Ovary (tissue), 10 donors: ENCODE measurements at places on chromosomes 1 and 21. TPM values are rescaled to one million over a fixed set of nuclear protein-coding genes. Genes with fewer than 3 reads are reported as not detected.

DNA sequence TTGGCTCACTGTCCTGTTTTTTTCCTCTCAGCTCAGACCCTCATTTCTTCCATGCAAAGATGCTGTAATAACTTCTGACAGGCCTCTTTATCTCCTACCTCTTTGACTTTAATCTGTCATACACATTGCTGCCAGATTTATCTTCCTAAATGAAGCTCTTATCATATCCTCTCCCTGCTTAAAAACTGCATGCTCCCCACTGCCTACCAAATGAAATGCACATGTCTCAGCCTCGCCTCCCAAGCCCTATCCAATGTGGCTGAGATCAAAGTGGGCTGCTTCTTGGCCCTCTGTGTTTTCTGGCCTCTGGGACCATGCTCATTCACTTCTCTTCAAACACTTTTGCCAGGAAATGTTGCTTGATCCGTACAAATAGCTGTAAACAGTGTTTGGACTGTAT, 38.3 kb downstream of the IRF2BP2 start:
- no peak for DNase-seq

DNA sequence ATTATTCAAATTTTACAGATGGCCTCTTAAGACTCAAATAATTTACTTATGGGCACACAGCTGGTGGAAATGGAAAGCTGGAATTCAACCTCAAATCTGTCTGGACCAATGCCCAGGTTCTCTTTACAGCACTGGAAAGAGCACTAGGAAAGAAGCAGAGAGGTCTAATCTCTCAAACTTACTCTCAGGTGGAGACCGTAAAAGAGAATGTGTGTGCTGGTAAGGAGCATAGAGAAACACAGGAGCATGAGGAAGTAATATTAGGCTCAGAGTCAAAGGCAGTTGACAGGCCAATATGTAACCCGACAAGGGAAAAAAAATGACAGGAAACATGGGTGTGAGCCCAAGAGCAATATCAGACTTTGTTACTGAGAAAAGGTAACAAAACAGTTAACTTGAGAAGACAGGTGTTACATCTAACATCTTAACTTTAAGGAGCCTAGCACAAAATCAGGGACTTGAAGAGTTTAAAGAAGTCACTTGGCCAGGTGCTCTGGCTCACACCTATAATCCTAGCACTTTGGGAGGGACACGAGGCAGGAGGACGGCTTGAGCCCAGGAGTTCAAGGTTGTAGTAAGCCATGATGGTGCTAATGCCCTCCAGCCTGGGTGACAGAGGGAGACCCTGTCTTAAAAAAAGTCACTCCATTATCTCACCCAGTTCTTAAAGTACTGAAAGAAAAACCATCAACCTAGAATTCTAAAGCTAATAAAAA, 20.7 kb downstream of the PPP1R15B start:
- no peak for DNase-seq

- no peak for DNase-seq
These were observed 7.2 kb downstream of the PGLYRP4 start for GRCh38 chr1:153341431-153341934.

DNA sequence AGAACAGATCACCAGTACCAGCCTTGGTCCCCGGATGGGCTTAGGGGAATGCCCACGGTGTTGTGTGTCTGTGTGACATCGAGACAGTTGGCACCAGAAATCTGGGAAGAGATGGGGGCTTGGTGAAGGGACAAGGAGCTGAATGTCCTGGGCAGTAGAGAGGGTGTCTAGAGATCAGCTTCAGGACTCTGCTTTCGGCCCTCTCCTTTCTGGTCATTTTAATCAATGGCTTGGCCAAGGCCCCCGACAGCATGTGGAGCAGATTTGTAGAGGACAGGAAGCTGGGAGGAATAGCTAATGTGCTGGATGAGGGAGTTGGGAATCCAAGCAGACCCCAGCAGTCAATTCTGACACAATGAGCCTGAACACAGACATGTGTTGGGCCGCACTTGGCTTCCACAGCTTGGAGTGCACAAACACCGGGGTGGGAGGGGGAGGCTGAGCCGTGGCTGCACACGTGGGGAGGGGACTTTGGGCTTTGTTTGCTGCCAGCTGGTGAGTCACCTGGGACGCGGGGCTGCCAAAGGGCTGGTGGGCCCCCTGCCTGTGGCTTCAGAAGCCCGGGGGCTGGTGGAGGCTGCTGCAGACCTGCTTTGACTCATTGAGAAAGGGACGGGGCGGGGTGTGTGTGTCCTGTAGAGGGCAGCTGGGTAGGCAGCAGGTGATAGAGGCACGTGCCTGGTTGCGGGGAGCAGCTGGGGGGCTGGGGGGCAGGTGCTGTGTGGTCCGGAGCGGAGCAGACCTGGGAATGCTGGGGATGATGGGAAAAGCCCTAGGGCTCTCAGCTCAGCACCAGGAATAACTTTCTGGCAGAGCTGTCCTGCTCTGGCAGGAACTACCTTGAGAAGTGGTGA, 20.9 kb downstream of the SLC1A7 start:
- DNase-seq, result peak; percentile 82

- no peak for DNase-seq
These were observed 17.9 kb upstream of the L1TD1 start for GRCh38 chr1:62176597-62177312.

- DNase-seq, result no peak
These were observed 5.1 kb downstream of the MINDY1 start for GRCh38 chr1:151001602-151002001.

KLHDC7A gene
- 0.01 TPM for polyA plus RNA-seq

MFAP2 gene
- polyA plus RNA-seq, result 70.8 TPM

DNA sequence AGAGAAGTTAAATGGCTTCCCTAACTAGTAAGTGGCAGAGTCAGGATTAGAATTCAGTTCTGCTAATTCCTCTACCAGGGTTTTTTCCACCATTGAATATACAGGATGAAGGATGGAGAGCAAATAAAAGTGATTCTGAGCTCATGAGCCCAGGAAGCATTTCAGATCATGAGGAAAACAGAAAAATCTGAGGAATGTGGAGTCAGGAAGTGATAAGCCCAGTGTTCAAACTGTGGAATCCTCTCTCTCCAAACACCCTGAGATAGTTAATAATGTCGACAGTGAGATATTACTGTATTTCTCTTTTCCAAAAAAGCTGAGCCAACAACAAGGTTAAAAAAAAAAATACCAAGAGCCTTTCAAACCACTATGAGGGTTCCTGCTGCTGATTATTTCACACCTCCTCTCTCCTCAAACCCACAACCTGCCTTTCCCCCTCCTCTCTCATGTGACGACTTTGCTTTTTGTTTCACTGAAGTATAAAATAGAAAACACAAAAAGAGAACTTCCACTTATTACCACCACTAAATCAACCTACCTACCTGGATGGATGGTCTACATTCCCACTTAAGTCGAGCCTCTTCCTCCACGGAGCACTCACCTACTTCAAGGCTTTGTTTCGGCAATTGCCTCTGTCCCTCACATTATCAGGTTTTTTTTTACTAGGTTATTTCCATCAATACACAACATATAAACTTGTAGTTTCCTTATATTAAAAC, 8.9 kb downstream of the SLAMF1 start:
- no peak for DNase-seq

GRCh38 chr1:115753361-115753760, 15.2 kb downstream of the CASQ2 start:
- no peak for DNase-seq

GRCh38 chr1:232880354-232880753, 70.1 kb upstream of the NTPCR start:
- no peak for DNase-seq

DNA sequence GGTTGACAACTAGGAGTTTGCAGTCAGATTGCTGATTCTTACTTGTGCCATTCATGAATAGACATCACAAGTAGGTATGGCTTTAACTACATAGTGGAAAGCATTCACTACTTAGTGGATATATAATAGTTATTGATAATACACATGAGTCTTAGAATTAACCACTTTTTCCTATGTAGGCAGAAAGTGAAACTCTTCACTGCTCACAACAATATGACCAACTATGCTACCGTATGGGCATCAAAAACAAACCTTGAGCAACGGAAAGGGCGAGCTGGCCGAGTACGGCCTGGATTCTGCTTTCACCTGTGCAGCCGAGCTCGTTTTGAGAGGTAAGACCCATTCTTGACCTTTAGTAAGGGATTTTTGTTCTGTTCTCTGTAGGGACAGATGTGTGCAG, 38.7 kb downstream of the DHX9 start:
- no peak for DNase-seq

- DNase-seq, result no peak
These were observed 19.8 kb upstream of the ACTL8 start for GRCh38 chr1:17735348-17735747.

DNA sequence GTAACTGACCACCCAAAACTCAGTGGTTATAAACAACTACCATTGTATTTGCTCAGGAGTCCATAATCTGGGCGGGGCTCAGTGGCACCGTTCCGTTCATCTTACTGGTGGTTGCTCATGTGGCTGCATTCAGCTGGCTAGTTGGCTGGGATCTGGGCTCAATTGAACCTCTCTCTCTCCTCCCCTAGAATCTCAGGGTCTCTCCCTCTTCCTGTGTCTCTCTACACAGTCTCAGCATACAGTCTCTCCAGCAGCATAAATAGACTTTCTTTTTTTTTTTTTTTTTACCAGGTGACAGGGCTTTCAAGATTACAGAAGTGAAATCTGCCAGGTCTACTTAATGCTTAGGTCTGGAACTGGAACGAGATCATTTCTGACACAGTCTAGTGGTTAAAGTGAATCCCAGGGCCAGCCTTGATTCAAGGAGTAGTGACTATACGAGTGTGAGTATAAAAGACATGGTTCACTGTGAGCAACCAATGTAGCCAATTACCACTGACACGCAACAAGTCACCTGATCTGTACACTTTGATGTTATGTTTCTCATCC, 193.7 kb upstream of the ESRRG start:
- DNase-seq, result no peak

DAB1 gene
- 4.4 TPM for polyA plus RNA-seq

DNA sequence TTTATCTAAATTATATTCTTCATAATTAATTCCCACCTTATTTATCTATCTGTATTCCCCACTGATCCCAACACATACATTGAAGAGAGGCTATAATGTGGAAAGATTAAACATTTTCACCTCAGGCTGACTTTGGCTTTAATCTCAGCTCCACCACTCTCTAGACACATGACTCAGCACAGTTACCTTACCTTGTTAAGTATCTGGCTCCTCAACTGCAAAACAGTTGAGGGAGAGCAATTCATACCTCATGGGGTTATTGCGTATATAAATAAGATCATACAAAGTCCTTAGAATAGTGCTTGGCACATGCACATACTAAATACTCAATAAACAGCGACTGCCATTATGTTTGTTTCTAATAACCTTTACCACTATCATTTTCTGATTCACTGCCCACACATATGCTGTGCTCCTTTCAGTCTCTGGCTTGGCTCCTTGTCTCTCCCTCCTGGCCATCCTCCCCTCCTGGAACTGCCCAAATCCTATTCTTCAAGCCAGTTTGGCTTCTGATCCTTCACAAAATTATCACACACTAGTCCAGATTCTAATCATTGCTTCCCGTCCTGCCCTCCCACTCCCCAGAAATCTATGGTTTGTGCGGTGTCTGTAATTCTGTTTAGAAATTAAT, 50.1 kb downstream of the BCL9 start:
- no peak for DNase-seq

DNA sequence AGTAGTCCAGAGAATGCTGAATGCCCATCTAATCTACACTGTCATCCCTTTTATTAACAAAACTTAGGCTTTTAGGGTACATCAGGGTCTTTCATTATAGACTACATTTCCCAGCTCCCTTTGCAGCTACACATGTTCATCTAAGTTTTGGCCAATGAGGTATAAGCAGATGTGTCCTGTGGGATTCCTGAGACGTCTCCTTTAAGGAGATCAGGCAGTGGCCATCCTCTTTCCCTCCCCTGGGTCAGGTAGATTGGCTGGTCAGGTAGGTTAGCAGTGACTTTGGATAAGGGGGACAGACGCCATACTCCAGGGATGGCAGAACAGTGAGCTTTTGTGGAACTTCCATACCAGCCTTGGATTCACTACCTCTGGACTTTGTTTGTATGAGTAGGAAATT, 188.3 kb downstream of the FGGY start:
- no peak for DNase-seq

MFSD2A gene
- 3.6 TPM for polyA plus RNA-seq

KDF1 gene
- polyA plus RNA-seq, result 0.08 TPM

DNA sequence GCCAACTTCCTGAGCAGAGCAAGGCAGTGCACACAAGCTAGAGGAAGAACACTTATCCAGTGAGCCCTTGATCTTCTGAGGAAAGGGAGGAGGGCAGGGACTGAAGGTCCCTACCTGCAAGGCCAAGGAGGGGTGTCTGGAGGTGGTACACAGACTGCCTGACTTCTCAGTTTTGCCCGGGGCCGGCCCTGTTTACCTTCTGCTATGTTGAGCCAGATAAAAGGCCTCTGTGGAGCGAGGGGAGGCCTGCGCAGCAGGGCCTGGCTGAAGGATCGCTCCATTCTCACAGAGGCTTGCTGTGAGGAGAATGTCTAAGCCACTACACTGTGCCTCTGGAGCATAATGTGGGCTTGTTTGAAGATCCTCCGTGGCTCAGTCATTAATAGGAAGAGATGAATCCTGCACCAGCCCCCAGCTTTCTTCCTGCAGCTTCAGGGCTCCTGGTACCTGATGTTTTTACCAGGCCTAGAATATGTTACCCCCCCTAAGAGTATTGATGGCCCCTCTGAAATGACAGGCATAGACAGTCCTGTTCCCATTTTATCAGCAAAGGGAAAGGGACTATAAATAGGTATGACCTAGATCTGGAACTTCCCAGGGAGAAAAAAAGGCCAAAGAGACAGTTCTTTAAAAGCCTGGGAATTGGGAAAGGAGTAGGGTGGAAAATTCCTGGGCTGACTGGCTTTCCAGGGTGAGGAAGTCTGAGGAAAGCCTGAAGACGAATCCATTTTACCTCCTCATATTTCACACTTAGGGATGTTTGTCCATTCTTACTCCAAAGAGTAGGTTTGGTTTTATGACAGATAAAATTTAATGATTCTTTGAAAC, 4.7 kb downstream of the POGK start:
- DNase-seq, result no peak

DNA sequence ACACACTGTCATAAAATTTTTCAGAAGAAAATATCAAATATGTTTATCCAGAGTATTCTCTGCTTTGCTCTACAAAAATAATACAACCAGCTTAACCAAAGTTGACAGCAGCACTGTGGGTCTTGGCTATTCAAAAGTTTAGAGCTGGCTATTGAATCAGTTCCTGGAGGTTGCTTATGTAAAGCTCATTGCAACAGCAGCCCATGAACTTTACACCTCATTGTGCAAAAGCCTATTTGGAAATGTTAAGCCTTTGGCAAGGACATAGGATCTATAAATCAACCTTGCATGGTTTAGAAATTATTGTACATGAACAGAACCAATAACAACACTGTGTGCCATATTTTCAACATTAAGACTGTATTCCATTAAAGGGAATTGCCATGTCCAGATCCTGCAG, 714.9 kb downstream of the ADGRL2 start:
- DNase-seq, result no peak
